ENCODE measurements at places on chromosomes 11 and 22. TPM values are rescaled to one million over a fixed set of nuclear protein-coding genes. Genes with fewer than 3 reads are reported as not detected.

Gene KDM4D
- total RNA-seq, result 0.83 TPM

Gene RTN4RL2
- total RNA-seq, result 0.50 TPM

Gene SEPTIN5
- not detected for total RNA-seq

Gene TRIM51
- not detected for total RNA-seq

Gene OR52M1
- not detected for total RNA-seq

Gene MUC2
- total RNA-seq, result not detected

Gene SYNGR1
- 0.15 TPM for total RNA-seq

Gene RFPL1
- not detected for total RNA-seq

Gene KCNQ1
- total RNA-seq, result 15.0 TPM

Gene BIRC2
- 36.0 TPM for total RNA-seq

Gene TOLLIP
- 33.9 TPM for total RNA-seq

Gene RAB36
- not detected for total RNA-seq

Gene ANO5
- total RNA-seq, result not detected

Gene CCDC134
- 17.9 TPM for total RNA-seq

Gene USP28
- total RNA-seq, result 52.3 TPM

Gene CHRDL2
- total RNA-seq, result not detected

Gene PIK3C2A
- total RNA-seq, result 23.7 TPM

Gene EPS8L2
- total RNA-seq, result 19.4 TPM

Gene RAG1
- 0.28 TPM for total RNA-seq

Gene RBMXL2
- not detected for total RNA-seq

Gene LZTR1
- total RNA-seq, result 53.3 TPM

Gene RIMBP3C
- 0.23 TPM for total RNA-seq

Gene ART5
- total RNA-seq, result not detected

Gene MCAM
- total RNA-seq, result 6.5 TPM

Gene GLYATL1B
- not detected for total RNA-seq

Gene ARHGAP8
- 0.78 TPM for total RNA-seq

Gene KRTAP5-7
- total RNA-seq, result not detected

Gene KCTD14
- 0.45 TPM for total RNA-seq

Gene AP2A2
- total RNA-seq, result 51.1 TPM

Gene OR51B4
- not detected for total RNA-seq

Gene CPT1B
- 60.8 TPM for total RNA-seq

Gene APOBEC3H
- total RNA-seq, result 128 TPM

Gene CTSF
- total RNA-seq, result 3.7 TPM

Gene UPK3A
- total RNA-seq, result not detected

Gene TEX54
- total RNA-seq, result not detected

Gene MIOX
- 0.60 TPM for total RNA-seq

Gene KRTAP5-10
- not detected for total RNA-seq

Gene LRRC4C
- not detected for total RNA-seq

Gene CST6
- total RNA-seq, result 0.65 TPM

Gene SWAP70
- 8.6 TPM for total RNA-seq

Gene TMEM126A
- 35.6 TPM for total RNA-seq

Gene ADAMTS15
- total RNA-seq, result not detected

Gene SPINDOC
- total RNA-seq, result 33.2 TPM

Gene CCDC90B
- 31.5 TPM for total RNA-seq

Gene ALKBH3
- 32.0 TPM for total RNA-seq

Gene RHOD
- total RNA-seq, result 0.33 TPM

Gene SCARF2
- total RNA-seq, result 1.2 TPM

Gene MUC5AC
- total RNA-seq, result not detected

Gene FOLH1
- total RNA-seq, result not detected

Gene HMOX1
- total RNA-seq, result 2.4 TPM

Gene CREB3L1
- total RNA-seq, result not detected

Gene C11orf52
- total RNA-seq, result not detected

Gene EXPH5
- total RNA-seq, result 0.55 TPM

Gene JAML
- 102 TPM for total RNA-seq

Gene CEND1
- 1.6 TPM for total RNA-seq

Gene MS4A7
- total RNA-seq, result not detected
